ENCODE measurements at places on chromosomes 7 and 10.
A peak's percentile ranks its signal among the peaks of the same experiment; 100 is the strongest.

DNA sequence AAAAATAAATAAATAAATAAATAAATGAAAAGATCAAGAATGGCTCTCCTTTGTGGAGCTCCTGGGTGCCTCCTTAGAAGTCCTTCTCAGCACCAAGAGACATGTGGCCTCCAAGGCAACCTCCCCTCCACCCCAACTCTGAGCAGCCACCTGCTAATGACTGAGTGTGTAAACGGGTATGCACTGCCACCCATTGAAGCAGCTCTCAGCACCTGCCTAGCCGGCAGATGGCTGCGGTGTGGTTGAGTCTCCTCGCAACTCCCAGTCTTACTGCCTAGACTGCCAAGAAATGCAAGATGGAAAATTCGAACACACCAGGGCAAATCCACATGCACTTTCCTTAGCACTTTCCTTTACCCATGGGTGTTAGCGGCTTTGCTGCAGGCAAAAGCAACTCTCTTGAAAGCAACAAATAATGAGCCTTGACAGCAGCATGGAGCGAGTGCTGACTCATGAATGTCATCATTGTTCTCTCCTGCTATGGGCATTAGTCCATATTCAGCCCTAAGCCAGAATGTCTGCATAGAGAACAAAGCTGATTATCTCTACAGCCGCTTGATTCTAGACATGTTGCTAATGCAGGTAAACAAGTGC lies 913.9 kb upstream of the AUTS2 start:
- DNase-seq = no peak

DNA sequence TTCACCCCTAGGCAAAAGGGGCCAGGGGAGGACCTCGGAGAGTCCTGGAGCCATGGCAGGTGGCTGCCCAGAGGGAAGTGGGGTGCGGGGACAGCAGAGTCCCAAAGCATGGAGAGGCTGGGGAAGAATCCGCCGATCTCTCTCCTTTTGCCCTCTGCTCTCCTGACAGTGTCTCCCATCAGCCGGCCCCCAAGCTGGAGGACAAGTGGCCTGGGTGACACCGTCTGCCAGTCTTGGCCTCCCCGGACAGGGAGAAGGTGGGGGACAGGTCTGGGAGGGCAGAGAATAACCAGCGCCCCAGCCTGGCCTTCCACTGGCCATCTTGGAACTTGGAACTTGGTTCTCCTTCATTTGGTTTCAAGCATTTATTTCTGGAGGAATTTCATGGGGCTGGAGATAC lies 77.9 kb downstream of the CAMK1D start:
- no peak for DNase-seq

DNA sequence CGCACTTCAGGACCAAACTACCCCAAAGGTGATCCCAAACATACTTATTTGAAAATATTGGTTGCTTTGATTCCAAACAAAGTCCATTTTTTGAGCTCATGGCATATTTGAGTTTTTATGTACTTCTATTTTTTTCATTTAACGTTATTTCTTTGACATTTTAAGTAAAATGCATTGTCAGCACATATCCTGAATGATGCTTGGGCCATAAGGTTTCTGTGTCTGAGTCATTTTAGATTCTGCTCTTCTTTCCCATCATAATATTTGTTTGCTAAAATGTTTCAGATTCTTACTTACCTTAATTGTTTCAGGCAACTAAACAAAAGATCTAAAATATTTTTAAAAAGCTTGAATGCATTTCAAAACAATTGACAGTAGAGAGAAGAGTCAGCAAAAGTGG lies 998.2 kb downstream of the REEP3 start:
- DNase-seq = no peak

DNA sequence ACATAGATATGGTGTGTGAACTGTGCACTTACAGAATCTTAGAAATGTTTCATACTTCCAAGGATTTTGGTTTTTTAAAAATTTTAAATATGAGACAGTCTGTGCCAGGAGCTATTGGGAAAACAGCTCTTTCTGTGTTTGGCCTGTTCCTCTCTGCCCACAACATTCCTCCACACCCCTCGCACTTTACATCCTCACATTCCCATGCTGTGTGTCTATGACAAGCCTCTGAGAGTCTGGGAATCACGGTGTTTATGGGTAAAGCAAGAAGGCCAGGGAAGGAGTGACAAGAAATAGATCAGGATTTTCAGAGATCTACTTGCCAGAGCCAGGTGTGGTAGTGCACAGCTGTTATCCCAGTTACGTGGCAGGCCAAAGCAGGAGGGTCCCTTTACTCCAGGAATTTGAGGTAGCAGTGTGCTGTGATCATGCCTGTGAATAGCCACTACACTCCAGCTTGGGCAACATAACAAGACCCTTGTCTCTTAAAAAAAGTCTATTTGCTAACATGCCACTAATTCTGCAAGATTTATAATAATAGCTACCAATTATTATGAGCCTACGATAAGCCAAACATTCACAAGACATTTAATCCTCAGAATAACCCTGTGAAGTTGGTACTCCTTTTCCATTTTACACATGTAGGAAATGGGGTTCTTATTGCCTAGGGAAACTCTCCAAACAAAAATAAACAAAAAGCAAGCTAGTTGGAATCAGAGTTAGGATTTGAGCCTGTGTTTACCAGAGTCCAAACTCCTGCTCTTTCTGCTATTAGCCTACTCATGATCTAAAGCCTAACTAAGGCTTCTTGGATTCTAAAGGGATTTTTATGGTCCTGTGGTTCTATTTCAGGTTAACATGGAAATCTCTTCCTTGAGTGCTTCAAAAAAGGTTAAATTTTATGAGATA lies 168.3 kb upstream of the SP8 start:
- DNase-seq = no peak

DNA sequence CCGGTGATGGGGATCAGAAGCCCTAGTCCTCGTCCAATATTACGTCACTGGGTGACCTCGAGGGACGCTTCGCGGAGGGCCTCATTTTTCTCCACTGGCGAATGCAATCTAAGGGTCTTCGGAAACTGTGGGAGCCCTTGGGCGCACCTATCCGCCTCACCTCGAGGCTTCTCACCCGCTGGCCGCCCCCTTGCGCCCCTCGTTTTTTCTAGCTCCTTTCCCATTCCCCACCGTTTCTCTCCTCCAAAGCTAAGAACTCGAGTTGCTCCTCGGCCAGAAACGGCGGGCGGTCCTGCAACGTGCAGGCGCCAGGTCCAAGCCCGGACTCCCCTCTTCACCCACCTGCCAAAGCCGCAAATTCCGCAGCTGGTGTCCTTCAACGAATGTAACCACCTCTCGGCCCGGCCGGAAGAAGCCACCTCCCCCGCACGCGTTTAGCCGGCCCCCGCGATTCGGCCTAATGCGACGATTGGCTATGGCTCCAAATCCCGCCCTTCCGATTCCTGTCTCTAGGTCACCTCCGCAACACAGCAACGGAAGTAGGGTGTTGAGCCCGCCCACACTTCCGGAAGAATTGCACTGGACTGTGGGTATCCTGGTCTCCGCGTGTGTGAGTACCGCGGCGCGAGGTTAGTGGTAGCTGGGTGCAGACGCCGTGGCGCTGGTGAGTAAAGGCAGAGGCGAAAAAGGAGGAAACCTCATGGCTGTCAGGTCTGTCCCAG lies at the start of the genes ATP5MK and PDCD11:
ATP5MK (minus strand) TSS at position 409 of the 722 bp plus-strand sequence. CDS start 4,018 bp downstream, outside the sequence.
PDCD11 (plus strand) TSS at position 560 of the 722 bp plus-strand sequence. CDS start 1,801 bp downstream, outside the sequence.
- DNase-seq = peak; percentile 90

DNA sequence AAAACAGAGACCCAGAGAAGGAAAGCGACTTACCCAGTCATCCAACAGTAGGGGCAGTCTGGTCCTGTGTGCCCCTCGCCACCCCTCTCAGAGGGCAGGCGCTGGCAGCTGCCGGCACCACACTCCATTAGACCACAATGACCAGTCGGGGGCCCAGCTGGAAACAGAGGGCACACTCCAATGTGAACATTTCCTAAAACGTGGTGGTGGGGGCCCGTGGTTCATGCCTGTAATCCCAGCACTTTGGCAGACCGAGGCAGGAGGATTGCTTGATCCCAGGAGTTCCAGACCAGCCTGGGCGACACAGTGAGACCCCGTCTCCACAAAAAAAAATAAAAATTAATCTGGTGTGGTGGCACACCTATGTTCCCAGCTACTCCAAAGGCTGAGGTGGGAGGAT lies 912 bp upstream of the OAT start:
- DNase-seq = no peak

DNA sequence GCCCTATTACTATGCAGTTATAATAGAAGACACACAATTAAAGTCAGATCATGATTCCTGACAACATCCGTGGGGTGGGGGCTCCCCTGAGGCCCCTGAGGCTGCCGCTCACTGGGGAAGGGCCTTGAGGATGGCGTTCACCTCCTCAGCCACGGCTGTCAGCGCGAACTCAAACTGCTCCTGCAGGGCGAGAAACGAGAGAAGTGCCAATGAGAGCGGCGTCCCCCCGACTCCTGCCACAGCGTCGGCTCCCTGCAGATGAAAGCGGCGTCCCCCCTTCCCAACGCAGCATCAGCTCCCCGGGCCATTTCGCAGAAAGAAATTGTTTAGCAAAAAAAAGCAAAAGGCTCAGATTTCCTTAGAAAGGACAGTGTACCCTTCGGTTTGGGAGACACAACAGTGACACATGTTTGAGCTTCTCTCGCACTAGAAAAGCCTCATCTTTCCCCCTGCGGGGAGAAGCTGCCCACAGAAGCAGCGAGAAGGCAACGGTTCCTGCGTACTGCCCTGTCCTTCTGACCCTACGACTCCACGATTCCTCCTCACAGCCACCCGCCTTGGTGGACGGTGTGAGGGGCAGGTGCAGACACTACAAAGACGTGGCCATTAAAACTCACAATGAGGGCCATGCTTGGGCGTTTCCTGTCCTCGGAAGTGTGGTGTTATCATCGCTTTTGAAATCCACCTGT lies 203.9 kb downstream of the DNAJB6 start:
- DNase-seq = no peak

DNA sequence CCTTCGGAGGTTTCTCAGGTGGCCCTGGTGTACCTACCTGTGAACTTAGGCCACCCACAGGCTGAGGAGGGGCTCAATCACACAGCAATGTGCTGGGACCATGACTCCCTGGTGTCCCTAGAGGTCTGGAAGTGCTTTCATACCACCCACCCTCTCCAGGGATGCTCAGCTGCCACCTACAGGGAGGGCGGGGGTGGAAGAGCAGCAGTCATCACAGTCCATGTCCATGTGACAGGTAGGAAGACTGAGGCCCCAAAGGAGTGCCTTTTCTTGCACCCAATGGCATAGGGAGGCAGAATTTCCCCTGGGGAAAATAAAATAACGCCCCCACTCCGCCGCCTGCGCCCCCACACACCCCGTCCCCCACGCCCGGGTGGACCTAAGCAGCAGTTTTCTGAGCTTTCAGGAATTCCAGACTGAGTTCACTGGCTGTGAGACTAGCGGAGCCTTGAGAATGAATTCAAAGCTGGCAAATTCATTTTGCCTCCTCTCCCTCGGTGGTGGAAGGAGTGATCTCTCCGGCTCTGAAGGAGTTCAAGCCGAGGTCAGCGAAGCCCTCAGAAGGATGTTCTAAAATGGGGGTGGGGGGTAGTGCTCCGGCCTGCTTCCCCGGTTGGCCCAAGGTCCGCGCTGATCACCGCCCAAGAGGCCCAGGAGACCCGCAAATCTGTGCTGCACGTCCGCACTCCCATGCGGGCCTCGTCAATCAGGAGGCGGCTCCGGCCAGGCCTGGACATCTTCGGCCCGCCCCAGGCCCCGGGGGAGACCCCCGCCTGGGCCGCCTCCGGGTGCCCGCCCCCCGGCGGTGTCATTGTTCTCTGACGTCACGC lies 2.1 kb upstream of the ZMIZ1 start:
- peak; percentile 61 for DNase-seq

DNA sequence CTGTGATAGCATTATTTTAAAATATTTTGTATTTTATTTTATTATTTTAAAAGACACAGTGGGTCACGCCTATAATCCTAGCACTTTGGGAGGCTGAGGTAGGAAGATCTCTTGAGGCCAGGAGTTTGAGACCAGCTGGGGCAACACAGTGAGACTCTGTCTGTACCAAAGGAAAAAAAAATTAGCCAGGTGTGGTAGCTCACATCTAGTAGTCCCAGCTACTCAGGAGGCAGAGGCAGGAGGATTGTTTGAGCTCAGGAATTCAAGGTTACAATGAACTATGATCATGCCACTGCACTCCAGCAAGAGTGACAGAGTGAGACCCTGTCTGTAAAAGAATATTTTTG lies 37.1 kb downstream of the FBXL13 start:
- no peak for DNase-seq

DNA sequence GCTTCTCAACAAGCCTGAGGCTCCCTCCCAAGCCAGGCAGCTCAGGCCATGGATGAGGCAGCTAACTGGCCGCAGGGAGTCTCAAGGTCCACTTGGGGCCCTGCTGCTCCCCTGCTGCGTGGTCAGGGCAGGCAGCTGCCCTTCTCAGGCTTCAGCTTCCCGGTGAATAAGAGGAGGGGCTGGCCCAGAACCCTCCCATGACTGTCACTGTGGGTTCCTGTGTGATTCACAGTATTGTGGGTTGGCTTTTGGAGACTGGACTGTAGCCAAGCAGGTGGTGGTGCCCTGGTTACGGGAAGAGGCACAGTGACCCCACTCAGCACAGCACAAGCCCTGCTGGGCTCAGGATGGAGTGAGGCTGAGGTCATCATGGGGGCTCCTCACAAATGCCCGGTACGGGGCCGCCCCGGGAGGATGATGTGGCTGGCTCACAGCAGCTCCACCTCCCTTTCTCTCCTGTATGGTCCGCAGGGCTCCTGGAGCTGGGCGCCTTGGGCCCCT lies 189.8 kb downstream of the HECW1 start:
- DNase-seq = peak; percentile 26

DNA sequence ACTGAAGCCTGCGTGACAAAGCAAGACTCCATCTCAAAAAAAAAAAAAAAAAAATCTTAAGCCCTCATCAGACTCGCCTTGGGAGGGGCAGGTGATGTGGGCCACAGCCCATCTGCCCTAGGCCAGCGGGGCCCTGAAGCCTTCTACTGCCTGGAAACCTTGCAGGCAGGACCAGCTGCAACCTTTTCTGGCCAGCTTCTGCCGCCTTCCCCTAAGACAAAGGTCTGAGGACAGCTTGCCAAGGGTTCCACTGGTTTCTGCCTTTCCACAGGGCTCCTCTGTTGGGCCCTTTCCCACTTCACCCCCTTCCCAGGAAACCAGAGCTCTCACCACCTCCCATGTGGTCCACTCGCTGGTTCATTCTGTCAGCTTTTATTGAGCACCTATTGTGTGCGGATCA lies 35.2 kb downstream of the UBTD1 start:
- no peak for DNase-seq

- no peak for DNase-seq
Measured at GRCh38 chr10:84201682-84202081, 7.3 kb downstream of the CDHR1 start.

DNA sequence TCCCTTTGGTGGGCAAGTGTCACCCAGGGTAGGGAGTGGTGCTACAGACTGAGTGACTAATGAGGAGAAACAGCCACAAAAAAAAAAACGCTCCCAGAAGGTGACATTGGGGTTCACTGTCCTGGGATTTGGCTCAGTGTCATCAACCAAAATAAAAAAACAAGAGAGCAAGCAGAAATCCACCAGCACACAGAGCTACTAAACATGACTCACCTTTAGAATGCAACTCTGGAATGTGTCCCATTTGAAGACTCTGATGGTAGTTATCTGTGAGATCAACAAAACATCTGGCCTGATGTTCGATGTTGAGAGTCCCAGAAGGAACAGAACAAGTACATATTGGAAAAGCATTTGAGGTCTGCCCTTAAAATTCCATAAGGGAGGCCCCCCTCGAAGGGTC lies 200.3 kb upstream of the LYZL2 start:
- no peak for DNase-seq

- DNase-seq = no peak
Measured at GRCh38 chr10:101140950-101141615, 10.0 kb downstream of the TLX1 start.
